ENCODE measurements at places on chromosomes 16 and 17. TPM values are rescaled to one million over a fixed set of nuclear protein-coding genes. Genes with fewer than 3 reads are reported as not detected.

GRCh38 chr17:73335591-73336407 is 24.0 kb upstream of the CDC42EP4 start:
- H3K4me1 ChIP-seq = peaks cover 7% of the 10 kb centered on the region
- DNase-seq = no peak
- no peaks in the 10 kb centered on the region for H3K27me3 ChIP-seq
- H3K4me3 ChIP-seq = no peak overlapping the region
- no peak overlapping the region for H3K27ac ChIP-seq

GRCh38 chr17:2397247-2398171 is 3.4 kb downstream of the MNT start:
- DNase-seq = no peak
- H3K27me3 ChIP-seq = no peaks in the 10 kb centered on the region
- peak overlapping the region; percentile 41 for H3K4me3 ChIP-seq
- H3K36me3 ChIP-seq = no peaks in the 10 kb centered on the region

GRCh38 chr17:8847891-8848290 is 19.6 kb downstream of the PIK3R6 start:
- peaks cover 4% of the 10 kb centered on the region for H3K4me1 ChIP-seq
- H3K4me3 ChIP-seq = no peak overlapping the region
- H3K27me3 ChIP-seq = no peaks in the 10 kb centered on the region
- H3K36me3 ChIP-seq = no peaks in the 10 kb centered on the region
- DNase-seq = no peak
- H3K27ac ChIP-seq = no peak overlapping the region

DNA sequence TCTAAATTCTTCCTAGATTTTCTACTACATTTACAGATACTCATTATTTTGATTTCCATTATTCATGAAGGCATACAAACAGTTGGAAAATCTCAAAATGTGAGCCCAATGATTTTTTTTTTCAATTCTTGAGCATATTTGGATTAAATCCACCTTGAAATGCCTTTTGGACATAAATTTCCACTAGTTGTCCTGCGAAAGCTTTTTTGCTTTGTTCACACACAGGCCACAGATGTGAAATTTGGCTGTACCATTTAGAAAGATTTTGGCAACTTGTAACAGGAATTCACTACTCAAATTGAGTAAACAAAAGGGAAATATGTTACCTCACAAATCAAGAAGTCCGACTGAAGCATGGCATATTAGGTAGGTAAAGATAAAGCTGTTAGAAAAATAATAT is 1631.0 kb downstream of the CDH8 start:
- no peaks in the 10 kb centered on the region for H3K4me1 ChIP-seq
- H3K27ac ChIP-seq = no peak overlapping the region

GRCh38 chr16:24863582-24864437 is 18.0 kb downstream of the SLC5A11 start:
- H3K36me3 ChIP-seq = peaks cover 4% of the 10 kb centered on the region

DNA sequence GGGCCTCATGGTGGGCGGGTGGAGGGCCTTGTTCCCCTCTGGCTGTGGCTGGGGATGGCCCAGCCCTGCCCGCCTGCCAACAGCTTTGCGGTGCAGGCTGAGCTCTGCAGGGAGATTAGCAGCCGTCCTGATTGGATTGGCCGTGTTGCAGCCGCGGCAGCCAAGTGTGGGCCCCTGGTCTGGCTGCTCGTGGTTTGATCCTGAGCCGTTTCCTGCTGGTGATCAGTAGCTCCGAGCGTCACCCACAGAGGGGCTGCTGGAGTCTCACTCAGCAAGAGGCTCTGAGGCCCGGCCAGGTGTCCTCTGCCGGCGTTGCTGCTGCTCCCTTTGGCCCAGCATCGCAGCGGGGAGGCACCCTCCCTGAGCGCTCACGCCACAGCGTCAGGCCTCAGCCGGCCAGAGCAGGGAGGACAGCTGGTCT is 32.5 kb downstream of the BAIAP2 start:
- no peak overlapping the region for H3K4me3 ChIP-seq
- H3K36me3 ChIP-seq = no peaks in the 10 kb centered on the region
- H3K4me1 ChIP-seq = peaks cover 2% of the 10 kb centered on the region
- DNase-seq = no peak
- no peaks in the 10 kb centered on the region for H3K27me3 ChIP-seq

DNA sequence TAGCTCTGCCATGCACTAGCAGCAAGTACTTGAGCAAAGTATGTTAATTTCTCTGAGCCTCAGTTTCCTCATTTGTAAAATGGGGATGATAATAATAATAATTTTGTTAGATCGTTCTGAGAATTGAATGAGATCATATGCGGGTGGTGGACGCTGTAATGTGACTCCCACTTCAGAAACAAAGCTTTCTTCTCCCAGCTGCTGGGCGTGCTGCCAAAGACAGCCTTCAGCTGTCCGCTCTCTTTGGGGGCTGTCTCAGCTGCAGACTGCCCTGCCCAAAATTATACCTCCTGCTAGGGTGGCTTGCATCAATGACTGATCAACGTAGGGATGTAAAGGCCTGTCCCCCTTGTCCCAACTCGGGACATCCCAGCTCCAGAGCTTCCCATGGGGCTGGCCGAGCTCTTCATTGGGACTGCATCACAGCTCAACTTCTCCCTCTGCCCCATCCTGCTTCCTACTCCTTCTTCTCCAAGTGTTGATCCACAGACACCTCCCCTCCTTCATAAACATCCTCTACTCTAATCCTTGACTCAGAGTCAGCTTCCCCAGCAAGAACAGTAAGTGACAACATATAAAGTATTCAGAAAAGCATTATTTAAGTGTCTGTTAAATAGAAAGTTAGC is 30.7 kb upstream of the CDH5 start:
- peaks cover 12% of the 10 kb centered on the region for H3K27me3 ChIP-seq
- no peak overlapping the region for H3K4me3 ChIP-seq
- H3K4me1 ChIP-seq = no peaks in the 10 kb centered on the region

DNA sequence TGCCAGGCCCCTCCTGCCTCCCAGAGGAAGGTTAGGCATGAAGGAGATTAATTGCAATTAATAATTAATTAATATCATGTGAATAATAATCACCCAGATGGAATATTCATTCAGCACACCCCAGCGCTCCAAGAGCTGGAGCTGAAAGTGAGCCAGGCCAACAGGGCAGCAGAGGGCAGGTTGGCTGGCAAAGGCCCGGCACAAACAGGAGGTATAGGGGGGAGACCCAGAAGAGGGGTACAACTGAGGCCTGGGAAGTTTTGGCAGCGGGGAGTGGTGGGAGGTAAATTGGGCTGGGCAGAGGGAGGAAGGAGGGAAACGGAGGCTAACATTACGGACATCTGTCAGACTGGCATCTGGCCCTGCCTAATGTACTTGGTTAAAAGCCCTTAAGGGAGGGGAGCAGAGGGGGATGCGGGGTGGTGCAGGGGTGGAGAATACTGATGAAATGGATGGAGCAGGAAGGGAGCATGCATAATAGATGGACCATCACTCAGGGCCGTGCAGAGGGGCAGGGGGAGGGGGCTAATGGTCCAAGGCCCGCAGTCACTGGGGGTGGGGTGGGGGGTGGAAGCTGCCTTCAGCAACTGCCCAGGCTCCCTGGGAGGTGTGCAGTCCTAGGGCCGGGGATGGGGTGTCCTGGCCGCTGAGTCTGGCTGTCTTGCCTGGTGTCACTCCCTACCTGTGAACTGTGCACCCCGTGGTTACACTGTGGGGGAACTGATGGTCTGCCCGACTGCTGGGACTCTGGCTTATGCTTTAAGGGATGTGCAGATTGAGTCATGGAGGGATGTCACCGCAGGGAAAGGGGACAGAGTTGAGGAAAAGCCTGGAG is 1.9 kb downstream of the ADAM11 start:
- no peaks in the 10 kb centered on the region for H3K4me1 ChIP-seq
- H3K36me3 ChIP-seq = no peaks in the 10 kb centered on the region
- peaks cover 28% of the 10 kb centered on the region for H3K27me3 ChIP-seq
- DNase-seq = no peak

DNA sequence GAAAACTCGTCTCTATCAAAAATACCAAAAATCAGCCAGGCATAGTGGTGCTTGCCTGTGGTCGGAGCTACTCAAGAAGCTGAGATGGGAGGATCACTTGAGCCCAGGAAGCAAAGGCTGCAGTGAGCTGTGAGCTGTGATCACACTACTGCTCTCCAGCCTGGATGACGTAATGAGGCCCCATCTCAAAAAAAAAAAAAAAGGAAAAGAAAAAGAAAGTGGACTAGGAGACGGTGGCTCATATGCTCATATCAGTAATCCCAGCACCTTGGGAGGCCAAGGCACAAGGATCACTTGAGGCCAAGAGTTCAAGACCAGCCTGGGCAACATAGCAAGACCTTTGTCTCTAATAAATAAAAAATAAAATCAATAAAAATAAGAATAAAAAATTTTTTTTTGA is 8.8 kb upstream of the SUMO2 start:
- no peaks in the 10 kb centered on the region for H3K36me3 ChIP-seq
- DNase-seq = no peak

- H3K36me3 ChIP-seq = peaks cover 44% of the 10 kb centered on the region
- peak overlapping the region; percentile 94 for H3K27ac ChIP-seq
- H3K4me3 ChIP-seq = no peak overlapping the region
- H3K27me3 ChIP-seq = no peaks in the 10 kb centered on the region
- H3K4me1 ChIP-seq = peaks cover 66% of the 10 kb centered on the region
Observed at GRCh38 chr16:50709980-50710379, 16.6 kb downstream of the NOD2 start.

Gene KRTAP4-4
- not detected for total RNA-seq

Gene ABCC3
- total RNA-seq = not detected

Gene TOM1L2
- 12.7 TPM for total RNA-seq

Gene AXIN2
- 3.9 TPM for total RNA-seq

Gene ZNF768
- 14.3 TPM for total RNA-seq

Gene NME2
- total RNA-seq = 814 TPM

Gene CCL15
- not detected for total RNA-seq

Data from activated CD4-positive, alpha-beta memory T cell treated with anti-CD3 and anti-CD28 coated beads for 36 hours (primary cell).